CD8-positive, alpha-beta T cell (primary cell): ENCODE measurements at places on chromosomes 4 and X.

- DNase-seq: no peak
Observed at GRCh38 chr4:68383115-68383514, 33.2 kb upstream of the YTHDC1 start.

DNA sequence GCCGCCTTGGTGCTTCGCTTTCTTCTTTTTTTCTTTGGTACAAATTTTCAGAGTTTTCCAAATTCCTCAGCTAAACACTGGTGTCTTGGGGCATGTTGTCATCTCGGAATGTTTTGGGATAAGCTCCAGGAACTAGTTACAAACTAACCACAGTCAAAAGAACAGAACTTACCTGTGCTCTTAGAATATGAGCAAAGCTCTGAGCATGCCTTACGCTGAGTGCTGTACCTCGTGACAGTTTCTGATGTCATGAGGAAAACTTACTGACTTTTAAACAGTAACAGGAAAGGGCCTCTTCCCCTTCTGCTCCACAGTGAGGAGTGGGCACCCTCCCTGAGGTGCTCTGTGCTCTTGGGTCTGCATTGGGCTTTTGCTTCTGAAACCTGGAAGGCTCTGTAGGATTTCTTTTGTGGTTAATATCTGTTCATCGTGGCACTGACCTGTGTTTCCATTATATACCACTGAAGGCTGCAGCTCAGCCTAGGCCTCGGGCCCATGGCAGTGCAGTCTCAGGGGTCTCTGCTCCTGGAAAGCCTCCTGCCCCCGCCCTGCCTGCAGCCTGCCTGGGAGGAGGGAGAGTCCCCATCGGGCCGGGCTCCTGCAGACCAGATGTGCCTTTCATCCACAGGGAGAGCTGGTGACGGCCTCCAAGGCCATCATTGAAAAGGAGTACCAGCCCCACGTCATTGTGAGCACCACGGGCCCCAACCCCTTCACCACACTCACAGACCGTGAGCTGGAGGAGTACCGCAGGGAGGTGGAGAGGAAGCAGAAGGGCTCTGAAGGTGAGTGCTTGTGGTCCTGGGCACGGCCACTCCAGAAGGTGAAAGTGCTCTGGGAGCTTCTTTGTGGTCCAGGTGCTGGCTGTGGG lies 48.7 kb downstream of the NOP14 start:
- DNase-seq: no peak

GRCh38 chrX:107102980-107103379 lies 15.6 kb downstream of the RBM41 start:
- no peak for DNase-seq

GRCh38 chr4:110617075-110617640 lies 5.7 kb downstream of the PITX2 start:
- no peak for DNase-seq

DNA sequence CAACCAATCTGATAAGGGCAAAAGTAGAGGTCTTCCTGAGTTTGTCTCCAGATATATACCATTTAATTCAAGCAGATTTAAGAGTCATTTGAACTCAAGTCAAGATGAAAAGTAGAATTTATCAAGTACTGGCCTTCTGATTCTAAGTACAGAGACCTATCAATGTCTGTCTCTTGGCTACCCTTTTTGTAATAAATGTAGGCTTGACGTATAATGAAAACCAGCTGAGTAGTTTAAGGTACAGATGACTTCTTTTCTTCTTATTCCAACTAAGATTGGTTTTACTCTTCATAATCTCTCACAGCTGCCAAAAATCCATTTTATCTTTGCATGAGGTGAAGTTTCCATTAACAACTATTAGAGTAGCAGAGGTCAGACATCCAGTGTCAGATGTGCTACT lies 867.6 kb downstream of the FAT4 start:
- no peak for DNase-seq

GRCh38 chrX:46611658-46612362 lies 38.2 kb downstream of the CHST7 start:
- peak; percentile 16 for DNase-seq

DNA sequence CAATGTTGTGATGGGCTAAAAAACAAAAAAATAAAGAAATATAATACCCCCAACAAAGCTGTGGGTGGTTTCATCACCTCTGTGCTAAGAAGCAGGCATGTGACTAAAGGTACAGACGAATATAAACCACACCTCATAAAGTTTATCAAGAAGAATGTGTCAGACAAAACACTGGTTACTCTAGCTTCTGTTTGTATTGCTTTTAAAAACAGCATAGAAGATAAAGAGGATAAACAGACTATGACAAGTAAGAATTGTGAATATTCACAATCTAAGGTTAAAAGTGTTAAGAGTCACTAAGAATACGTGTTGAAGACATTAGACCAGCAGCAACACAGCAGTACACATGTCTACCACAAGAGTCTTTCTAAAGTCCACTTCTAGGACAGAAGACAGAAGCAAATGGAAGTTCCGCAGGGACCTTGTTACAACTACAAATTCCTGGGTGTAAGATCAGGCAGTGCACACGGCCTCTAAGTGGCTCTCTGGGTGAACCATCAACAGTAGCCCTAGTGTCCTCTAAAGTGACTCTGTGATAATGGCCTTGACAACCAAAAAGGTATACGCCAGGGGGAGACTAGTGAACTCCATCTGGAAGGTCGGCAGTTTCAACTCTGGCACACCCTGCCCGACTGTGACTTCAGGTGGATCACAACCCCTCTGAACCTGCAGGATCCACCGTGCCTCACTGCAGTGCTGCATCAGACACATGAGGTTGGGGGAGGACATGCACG lies 8.3 kb upstream of the FGFBP2 start:
- DNase-seq: no peak
